Renal cortical epithelial cell (primary cell): ENCODE measurements at places on chromosomes 7 and 10. TPM values are rescaled to one million over a fixed set of nuclear protein-coding genes. Genes with fewer than 3 reads are reported as not detected.
A peak's percentile ranks its signal among the peaks of the same experiment; 100 is the strongest.

Gene SRGN
- 18.0 and 53.7 TPM in 2 replicates for total RNA-seq

Gene CALML5
- not detected in 2 replicates for total RNA-seq

Gene PDE6C
- total RNA-seq, result not detected in 2 replicates

Gene POLR2J2
- total RNA-seq, result 0.35 and 4.0 TPM in 2 replicates

Gene NEBL
- 3.3 and 25.9 TPM in 2 replicates for total RNA-seq

Gene UCN3
- total RNA-seq, result not detected in 2 replicates

Gene TAS2R40
- total RNA-seq, result not detected in 2 replicates

Gene SFRP5
- 0.17 and 0.60 TPM in 2 replicates for total RNA-seq

Gene SORBS1
- total RNA-seq, result 4.3 and 9.8 TPM in 2 replicates

DNA sequence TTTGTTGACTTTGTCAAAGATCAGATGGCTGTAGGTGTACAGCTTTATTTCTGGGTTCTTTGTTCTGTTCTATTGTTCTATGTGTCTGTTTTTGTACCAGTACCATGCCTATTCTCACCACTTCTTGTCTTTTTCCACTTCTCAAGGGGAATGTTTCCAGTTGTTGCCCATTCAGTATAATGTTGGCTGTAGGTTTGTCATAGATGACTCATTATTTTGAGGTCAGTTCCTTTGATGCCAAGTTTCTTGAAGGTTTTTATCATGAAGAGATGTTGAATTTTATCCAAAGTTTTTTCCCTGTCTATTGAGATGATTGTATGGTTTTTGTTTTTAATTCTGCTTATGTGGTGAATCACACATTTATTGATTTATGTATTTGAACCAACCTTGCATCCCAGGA, 216.7 kb upstream of the RNF32 start:
- peak; percentile 40 for DNase-seq

GRCh38 chr10:20933705-20934104, 36.6 kb upstream of the NEBL start:
- no peak for DNase-seq

GRCh38 chr10:44267007-44267406, 117.9 kb downstream of the CXCL12 start:
- no peak for DNase-seq

- DNase-seq, result peak; percentile 55
These were observed 43.7 kb downstream of the CPVL start for GRCh38 chr7:29102558-29103151.

- no peak for DNase-seq
These were observed 20.0 kb upstream of the TNRC18 start for GRCh38 chr7:5443678-5444077.

GRCh38 chr10:100838986-100839385, 73.8 kb upstream of the SLF2 start:
- no peak for DNase-seq

GRCh38 chr10:89342206-89342958, 14.6 kb downstream of the IFIT3 start:
- peak; percentile 64 for DNase-seq

DNA sequence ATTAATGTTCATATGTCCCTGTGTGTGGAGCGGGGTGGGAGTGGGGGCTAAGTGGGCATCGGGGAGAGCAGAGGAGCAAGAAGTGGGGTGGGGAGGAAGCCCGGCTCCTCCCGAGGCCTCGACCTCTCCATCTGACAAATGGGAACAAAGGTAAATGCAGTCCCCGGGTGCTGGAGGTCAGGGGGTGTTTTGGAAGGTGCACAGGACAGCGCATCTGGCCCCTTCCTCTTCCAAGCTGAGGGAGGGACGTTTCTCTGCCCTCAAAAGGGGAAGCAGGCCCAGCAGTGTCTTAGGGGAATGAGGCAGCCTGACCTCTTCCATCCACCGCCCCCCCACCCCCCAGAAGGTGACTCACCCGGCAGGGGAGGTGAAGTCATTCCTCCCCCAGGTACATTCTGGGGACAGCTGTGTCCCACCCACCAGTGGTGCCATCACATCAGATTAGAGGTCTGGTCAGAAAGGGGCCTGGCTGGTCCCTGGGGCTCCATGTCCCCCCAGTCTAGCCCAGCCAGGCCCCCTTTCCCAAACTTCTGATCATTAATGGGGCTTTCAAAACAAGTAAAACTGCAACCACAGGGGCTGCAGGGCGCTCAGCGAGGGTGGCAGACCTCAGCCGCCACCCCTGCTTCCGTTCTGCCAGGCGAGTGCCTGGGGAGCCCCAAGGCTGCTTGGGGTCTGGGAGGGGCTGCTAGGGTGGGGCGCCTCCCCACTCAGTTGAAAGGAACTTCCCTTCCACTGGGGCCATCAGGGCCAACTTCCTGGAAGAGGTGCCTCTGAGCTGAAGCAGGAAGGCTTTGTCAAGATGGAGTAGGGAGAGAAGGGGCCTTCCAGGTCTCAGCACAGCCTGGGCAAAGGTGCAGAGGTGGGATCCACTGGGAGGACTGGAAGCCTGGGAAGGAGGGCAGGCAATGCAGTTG, 10.8 kb downstream of the LFNG start:
- DNase-seq, result no peak

DNA sequence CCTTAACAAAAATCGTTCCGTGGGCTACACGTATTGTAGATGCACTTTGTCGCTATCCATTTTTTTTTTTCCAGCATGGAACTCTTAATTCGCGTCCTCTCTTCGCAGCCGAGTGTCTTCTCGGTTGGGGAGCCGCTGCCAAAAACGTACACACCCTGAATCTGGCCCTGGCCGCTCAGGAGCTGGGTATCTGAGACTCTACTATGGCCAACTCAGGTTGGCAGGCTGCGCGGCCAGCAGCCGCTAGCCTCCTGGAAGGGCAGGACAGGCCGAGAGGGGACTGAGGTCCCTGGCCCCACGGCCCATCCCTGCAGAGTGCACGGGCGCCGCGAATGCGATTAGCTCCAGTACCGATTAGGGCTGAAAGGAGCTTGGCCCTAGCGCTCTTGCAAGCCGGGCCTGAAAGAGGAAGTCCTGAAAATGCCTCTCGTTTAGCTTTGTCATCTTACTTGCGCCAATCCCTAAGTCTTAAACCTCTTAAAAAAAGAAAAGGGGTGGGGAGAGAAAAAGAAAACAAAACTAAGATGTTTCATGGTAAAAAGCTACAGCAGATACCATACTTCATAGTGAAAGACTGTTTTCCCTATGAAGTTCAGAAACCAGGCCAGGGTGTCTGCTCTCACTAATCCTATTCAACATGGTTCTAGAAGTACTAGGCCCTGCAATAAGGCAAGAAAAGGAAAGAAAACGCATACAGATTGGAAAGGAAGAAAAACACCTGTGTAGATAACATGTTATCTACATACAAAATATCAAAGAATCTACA, 113.2 kb upstream of the RHEB start:
- DNase-seq, result no peak

GRCh38 chr7:36795451-36796021, 71.2 kb upstream of the AOAH start:
- peak; percentile 53 for DNase-seq

DNA sequence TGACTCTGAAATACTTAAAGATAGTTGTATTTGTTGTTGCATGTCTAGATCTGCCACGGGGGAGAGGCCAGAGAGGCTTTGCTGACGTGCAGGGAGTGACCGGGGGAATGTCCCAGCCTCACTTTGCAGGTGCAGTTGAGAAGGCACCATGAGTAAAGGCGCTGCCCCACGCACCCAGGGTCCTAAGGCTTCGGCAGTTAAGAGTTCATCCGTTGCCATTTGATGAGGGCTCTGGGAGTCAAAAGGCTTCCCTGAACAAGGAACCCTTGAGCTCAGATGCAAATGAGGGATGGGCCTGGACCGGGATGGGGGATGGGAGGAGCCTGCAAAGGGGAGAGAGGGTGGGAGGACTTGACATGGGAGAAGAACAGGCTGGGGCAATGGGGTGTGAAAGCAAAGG, 20.4 kb downstream of the PPP2R2D start:
- DNase-seq, result no peak

DNA sequence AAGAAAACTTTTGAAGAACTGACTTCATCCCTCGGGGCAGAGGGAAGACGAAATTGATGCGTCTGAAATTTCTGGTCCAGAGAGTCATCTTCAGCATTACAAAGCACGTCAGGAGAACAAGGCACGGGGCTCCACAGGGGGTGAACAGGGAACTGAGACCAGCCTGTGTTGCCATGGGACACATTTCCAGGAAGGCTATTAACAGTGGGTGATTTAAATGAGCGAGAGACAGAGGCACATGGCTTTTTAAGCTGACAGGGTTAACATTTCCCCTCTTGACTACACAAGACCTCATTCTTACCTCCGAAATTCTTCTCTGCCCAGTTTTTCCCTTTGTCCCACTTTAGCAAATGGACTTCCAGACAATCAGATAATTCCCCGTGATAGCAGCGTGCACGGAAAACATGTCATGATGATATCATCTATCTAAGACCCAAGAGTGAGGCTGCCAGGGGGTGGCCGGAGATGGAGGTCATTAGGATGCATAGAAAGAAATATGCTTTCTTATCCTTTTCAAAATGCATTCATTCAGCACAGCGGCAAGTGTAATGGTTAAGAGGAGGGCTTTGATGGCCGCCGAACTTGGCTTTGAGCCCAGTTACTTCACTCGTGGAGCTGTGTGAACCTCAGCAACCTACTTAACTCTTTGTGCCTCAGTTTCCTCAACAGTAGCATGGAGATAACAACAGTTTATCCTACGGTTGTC, 248.0 kb downstream of the PRPF18 start:
- DNase-seq, result no peak

GRCh38 chr7:117091721-117092120, 138.4 kb downstream of the ST7 start:
- no peak for DNase-seq

- DNase-seq, result peak; percentile 37
These were observed 8.4 kb downstream of the RAB18 start for GRCh38 chr10:27512548-27512947.

DNA sequence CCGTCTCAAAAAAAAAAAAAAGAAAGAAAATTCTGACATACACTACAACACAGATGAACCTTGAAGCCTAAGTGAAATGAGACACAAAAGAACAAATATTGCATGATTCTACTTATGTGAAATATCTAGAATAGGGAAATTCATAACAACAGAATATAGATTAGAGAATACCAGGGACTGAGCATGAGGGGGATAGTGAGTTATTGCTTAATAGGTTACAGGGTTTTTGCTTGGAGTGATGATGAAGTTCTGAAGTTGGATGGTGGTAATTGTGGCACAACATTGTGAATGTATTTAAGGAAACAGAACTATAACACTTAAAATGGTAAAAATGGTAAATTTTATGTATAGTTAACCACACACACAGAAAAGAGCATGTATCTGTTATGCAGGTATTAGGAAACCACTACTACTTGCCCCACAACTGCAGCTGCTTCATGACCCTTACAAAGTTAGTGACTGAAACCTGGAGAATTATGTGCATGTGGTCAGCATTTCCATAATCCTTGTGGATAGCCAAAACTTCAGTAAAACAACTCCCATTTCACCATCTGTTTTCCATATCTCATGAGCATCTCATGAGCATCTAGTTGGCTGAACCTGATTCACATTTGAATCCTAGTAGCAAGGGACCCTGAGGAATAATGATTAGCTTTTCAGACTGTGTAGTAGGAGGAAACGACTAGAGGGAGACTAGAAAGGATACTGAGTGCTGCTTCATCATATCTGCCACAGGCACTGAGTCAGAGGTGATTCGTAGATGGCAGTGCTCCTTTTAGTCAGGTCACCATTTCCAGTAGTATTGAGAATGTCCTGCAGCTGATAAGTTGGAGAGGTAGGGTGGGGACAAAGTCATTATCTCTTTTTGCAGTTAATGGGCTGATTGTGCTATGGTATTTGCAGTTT, 26.3 kb downstream of the SAMD8 start:
- DNase-seq, result peak; percentile 62

- no peak for DNase-seq
These were observed 15.0 kb upstream of the BNIP3 start for GRCh38 chr10:131996466-131997365.
